ENCODE measurements at places on chromosomes 6 and 20.

DNA sequence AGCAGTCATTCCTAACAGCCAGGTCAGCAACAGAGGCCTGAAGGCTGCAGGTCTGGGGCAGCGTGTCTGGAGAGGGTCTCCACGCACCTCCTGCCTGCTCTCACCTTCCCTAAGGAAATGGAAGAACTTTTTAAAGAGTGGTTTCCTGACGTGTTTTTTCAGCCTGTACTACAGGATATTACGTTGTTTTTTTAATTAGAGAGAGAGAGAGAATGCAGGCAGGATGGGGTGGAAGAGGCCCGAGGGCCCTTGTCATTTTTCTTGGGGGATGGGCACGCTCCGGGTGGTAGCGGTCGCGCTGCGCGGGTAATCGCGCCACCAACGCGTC lies 2.1 kb downstream of the DLL1 start:
- no peak for DNase-seq

DNA sequence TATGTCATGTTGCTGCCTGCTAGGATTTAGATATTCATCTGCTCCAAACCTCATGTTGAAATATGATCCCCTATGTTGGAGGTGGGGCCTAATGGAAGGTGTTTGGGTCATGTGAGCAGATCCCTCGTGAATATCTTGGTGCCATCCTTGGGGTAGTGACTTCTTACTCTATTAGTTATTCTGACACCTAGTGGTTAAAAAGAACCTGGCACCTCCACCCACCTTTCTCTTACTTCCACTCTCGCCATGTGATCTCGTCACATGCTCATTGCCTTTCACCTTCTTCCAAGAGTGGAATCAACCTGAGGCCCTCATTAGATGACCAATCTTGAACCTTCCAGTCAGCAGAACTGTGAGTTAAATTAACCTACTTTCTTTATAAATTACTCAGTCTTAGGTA lies 549.4 kb upstream of the SYNCRIP start:
- no peak for DNase-seq

DNA sequence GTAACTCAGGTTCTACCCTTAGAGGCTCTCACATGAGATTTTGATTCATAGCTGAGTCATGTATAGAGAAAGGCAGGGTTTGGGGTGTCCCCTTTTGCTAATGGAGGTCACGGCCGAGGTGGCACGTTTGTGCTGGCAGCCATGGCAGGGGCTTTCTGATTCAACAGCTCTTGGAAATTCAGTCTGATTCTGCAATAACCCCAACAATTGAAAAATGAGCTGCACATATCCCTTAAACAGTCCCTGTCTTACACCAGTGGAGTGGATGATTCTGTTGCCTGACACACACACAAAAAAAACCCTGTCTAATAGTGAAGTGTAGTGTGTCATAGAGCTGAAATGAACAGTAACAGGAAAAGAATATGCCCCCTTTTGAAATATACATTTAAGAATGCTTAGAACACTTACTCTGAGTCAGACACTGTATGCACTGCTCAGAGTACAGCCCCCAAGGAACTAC lies 40.4 kb upstream of the ARG1 start:
- peak; percentile 73 for DNase-seq

- DNase-seq: no peak
Measured at GRCh38 chr6:152379423-152379822, 257.7 kb downstream of the SYNE1 start.

GRCh38 chr6:74826263-74826662 lies 379.6 kb downstream of the COL12A1 start:
- DNase-seq: no peak

- no peak for DNase-seq
Measured at GRCh38 chr6:142518126-142518525, 216.3 kb downstream of the ADGRG6 start.

DNA sequence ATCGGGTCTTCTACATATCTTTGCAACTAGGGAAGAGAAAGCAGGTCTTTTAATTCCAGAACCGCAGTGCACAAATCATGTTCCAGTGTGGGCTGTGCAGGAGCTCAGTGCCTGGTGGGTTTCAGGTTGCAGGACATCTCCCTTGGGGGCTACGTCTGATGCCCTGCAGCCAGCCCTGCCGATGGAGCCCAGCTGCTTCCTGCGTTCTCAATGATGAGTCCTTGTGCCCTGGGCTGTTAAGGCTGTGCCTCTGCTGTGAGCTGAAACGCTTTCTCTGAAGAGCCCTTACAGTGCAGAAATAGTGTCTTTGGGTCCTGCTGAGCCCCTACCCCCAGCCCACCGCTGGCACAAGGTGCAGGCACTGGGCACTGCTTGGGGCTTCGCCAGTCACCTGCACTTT lies 192.9 kb downstream of the SYNDIG1 start:
- no peak for DNase-seq

GRCh38 chr6:154093231-154094044 lies 54.4 kb downstream of the OPRM1 start:
- no peak for DNase-seq

DNA sequence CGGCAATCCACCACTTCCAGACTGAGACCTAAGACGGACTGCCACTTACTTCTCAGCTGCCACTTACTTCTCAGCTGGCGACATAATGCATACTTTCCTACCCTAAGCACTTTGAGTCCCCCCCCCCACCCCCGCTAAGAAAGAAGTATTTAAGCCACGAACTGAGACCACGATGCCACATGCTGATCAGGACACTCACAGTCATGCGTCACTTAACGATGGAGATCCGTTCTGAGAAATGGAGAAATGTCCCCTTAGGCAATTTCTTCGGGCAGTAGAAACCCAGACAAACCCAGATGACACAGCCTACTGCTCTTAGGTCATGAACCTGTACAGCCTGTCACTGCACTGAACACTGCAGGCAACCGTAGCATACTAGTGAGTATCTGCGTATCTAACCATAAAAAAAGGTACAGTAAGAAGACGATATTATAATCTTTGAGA lies 690 bp downstream of the IFNGR1 start:
- no peak for DNase-seq

DNA sequence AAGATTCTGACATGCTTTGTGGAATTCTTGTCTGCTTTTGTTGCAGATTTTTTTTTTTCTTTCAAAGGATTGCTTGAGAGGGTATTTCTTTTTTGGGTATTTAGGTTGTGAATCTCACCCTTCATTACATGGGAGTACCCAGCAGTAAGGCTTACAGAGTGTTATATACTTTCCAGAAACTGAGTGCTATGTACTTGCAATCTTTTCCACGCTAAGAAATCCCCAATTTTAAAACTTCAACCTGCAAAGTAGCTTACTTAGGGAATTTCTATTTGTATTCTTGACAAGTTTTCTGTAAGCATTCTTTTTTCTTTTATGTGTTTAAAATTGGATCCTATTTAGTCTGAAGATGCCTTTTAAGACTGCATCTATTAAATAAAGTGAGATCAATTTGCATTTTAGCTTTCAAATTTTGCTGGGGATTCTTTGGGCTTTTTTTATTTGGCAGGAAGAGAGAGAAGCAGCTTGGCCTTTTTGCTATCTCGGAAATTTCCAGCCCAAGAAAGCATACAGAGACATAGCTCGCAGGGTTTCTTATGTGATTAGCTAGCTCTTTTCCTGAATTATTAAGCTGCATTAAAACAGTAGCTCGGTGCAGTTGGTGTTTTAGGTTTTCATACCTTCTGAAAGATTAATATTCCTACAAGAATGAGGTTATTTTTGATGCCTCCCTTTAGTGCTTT lies 42.6 kb downstream of the KCNS1 start:
- no peak for DNase-seq

DNA sequence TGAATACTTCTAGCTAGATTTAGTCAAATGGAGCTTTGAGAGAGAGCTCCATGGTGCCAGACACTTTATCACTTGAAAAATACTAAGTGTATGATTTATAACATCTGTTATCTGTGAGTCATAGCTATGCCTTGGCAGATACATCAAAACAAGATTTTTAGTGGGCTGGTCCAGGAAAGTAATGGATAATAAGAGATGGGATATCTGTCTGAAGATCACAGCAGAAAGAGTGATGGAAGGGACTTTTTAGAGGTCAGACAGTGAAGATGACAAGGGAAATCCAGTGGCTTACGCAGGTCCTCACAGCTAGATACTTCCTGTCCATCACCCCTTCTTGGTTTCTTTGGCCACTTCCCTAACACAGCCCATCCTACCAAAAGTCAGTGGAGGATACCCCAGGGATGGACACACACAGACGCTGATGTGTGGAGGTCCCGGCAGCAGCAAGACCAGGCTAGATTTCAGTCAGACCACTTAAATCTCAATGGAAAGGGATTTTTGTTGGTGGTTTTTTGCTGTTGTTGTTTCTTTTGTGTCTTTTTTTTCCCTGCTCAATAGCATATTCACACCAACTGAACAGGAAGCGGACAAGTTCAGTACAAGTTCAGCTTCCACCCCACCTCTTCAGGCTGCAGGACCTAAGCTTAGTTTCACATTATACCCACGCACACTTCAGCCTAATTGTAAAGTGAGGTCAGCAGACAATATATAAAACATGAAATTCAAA lies 209.3 kb downstream of the ALDH8A1 start:
- no peak for DNase-seq

DNA sequence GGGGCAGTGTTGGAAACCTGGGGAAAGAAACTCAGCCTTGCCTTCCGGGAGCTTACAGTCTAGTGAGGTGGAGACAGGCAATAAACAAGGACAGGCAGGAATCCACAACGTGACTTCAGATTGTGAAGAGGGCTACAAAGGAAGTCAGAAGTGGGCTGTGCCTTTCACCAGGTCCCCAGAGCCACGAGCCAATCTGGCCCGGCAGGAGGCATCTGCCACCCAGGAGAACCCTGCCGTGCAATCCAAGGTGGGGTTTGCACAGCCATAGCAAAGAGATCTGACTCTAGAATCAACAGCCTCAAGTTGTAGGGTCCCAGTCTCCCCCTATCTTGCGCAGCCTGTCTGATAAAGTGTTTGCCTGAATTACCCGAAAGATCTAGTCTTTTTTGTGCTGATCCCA lies 5.5 kb downstream of the SLC32A1 start:
- peak; percentile 55 for DNase-seq

DNA sequence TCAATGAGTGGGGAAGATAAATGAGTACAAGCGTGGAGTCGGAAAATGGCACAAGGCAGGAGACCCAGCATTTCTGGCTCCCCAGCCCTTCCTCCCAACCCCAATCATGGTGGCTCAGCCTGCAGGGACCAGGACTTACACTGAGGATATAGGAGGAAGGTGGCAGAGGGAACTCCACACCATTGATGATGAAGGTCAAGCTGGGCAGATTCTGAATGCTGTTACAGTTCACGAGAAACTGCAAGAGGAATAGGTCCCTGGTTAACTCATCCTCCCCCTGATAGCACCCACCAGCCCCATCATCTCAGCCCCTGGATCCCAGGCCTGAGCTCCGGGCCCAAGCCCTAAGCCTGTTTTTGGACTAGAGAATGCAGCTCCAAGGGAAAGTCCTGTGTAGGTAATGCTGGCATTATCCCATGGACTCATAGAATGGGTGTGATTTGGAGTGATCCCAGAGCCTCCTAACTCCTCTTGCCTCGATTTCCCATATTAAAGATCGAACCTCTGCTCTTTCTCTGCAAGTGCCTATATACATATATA lies 2.3 kb upstream of the TFEB start:
- DNase-seq: no peak

All from activated CD8-positive, alpha-beta memory T cell treated with anti-CD3 and anti-CD28 coated beads, Interleukin-2, amount 50 U/mL, for 48 hours (primary cell).